Activated CD8-positive, alpha-beta memory T cell treated with anti-CD3 and anti-CD28 coated beads, Interleukin-2, amount 10 ng/mL, durations not matched to agents 7 days and 5 days (primary cell): ENCODE measurements at places on chromosomes 7 and 10.
A peak's percentile ranks its signal among the peaks of the same experiment; 100 is the strongest.

DNA sequence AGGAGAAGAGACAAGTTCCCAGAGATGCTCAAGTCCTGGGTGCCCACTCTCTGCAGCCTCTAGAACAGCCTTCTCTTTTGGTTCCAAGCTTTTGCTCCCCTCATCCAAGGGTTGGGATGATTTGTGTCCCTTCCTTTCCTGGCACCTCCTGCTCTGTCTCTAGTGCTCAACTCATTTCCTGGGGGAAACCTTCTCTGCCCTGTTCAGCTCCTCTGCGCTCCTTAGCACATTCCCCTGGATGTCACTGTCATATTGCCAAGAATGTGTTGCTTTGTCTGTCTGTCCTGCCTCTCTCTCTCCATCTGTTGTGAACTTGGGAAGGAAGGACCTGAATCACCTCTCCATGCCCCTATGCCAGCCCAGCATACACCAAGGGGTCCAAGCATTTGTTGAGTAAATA is 5.1 kb upstream of the LBX1 start:
- DNase-seq = no peak

DNA sequence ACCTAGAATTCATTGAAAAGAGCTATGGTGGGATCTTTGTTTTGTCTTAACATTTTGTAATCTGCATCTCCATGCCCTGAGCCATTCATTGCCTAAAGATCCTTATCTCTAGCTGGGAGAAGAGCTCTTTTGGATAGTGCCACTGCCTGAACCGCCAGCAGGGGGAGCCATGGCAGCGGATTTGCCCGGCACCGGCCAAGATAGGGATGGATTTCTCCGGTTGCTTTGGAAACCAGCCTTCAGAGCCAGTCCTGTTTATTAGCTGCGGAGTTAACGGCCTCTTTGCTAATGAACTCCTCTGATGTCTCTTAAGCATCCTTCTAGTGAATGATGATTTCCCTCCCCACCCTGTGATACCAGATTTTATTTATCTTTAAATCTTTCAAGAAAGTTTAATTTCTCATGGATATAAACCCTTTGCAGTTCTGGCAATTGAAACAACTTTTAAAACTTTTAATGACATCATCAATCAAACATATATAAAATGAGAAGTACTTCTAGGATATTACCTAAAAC is 58.2 kb upstream of the LYZL2 start:
- peak; percentile 88 for DNase-seq

- DNase-seq = no peak
Measured at GRCh38 chr7:15854841-15855524, 168.5 kb upstream of the MEOX2 start.

- DNase-seq = peak; percentile 15
Measured at GRCh38 chr10:131737543-131738395, 163.0 kb upstream of the PPP2R2D start.

- peak; percentile 34 for DNase-seq
Measured at GRCh38 chr10:68721673-68722335, 765 bp downstream of the CCAR1 start.

- no peak for DNase-seq
Measured at GRCh38 chr7:12004581-12004980, 172.6 kb upstream of the THSD7A start.

- no peak for DNase-seq
Measured at GRCh38 chr7:33547880-33548279, 357.5 kb upstream of the BMPER start.

- DNase-seq = peak; percentile 50
Measured at GRCh38 chr10:23095966-23096801, 805 bp downstream of the MSRB2 start.

- DNase-seq = no peak
Measured at GRCh38 chr7:4631380-4632179, 50.5 kb upstream of the FOXK1 start.

GRCh38 chr10:7908541-7909210 is 90.4 kb downstream of the TAF3 start:
- no peak for DNase-seq

DNA sequence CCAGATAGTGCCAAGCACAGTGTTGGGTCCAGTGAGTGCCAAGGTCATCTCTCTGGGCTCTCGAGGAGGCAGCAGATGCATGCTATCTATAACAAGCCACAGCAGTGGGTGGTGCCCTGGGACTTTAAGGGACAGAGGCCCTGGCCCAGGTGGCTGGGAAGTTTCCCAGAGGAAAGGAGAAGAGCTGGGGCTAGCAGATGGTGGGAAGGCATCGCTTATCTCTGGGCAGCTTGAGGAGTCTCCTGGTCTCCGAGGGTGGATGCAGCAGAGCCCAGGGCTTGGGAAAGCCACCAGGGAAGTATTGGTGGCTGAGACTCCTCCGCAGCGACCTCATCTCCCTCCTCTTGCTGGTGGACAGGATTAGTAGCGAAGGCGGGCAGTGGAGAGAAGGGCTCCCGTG is 63.4 kb upstream of the LRRC4 start:
- DNase-seq = no peak

GRCh38 chr10:129864601-129865126 is 99.4 kb downstream of the EBF3 start:
- DNase-seq = no peak

GRCh38 chr7:106273009-106273668 is 11.6 kb downstream of the NAMPT start:
- no peak for DNase-seq

DNA sequence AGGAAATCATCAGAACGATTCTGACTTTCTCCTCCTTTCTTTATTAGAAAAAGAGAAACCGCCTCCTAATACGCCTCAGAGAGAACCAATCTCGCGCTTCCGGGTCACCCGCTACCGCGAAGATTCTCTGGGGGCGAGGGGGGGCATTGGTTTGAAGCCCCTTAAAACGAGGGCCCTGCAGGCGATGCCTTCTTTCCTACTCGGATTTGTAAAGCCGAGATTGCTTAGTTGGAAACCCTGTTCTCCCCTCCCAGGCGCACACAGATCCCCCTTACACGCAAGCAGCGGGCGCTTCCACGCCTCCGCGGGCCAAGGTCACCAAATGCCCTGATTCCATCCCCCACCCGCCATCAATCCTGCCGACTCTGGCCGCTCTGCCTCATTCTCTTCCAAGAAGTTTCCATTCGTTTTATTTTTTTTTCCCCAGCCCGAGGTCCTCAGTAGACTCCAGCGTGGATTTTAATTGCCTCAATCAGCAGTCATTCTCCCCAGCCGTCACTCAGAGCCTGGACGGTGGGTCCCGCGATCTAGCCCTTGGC is 1.1 kb upstream of the GAD2 start:
- DNase-seq = no peak

GRCh38 chr10:35409094-35409582 is 72.8 kb downstream of the CCNY start:
- no peak for DNase-seq

DNA sequence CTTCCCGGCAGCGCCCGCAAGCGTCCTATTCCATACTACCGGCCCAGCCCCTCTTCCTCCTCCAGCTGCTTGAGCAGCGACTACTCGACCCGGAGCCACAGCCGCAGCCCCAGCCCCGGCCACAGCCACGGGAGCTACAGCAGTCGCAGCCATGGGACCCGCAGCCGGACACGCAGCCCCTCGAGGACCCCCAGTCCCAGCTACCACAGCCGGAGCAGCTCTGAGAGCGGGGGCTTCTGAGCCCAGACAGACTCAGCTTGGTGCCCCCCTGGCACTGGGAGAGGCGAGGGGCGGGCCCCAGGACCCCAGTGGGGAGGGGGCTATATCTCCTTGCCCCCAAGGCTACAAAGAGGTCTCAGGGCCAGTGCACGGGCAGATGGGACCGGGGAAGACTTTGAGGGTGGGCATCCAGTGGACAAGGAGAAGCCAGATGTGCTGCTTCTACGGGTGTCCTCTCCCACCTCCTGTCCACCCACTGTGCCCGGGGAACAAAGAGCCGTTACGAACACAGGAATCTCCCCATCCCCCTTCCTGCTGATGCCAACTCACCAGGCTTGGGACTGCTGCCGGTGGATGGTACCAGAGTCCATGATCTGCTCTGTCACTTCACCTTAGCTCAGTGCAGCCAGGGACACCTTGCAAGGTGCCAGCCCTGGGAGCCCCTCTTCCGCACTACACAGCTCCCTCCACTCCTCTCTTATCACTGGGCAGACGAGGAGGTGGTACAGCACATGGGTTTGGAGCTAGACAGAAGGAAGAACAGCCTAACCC is 16.7 kb upstream of the HSPB1 start:
- DNase-seq = no peak

GRCh38 chr10:61618388-61618961 is 44.3 kb upstream of the CABCOCO1 start:
- DNase-seq = no peak

GRCh38 chr7:127879436-127879835 is 151.8 kb downstream of the LRRC4 start:
- no peak for DNase-seq

DNA sequence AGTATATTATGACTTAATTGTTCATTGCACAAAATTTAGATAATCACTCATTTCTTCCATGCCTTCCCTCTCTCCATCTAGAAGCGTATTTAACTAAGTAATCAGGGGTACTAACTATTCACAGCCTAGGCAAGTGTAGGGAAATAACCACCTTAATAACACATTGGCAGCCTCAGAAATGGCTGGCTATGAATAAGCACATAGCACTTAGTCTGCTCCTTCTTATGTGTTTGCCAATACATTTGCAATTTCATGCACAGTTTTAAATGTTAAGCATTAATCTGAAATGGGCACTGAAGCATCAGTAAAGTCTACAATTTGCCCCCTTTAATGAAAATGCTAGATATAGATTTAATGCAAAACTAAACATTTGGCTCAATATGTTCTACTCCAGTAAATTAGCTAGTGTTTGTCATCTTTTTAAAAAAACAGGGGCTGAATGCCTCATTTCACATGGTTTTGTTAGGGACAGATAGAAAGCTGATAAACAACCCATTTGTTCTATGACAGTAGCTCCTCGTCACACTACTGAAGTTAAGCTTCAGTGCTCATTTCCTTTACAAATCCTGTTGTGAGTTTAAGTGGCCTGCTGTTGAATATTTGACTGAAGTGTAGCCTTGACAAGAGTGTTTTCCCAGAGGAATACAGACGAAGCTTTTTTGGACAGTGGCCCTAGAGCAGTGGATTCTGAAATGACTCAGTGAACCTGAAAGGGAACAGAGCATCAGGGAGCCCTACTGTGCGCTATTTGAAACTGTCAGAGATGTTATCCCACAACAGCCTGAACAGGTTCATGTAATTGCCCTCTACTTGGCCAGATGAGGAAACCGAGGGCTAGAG is 30.5 kb downstream of the HHEX start:
- DNase-seq = no peak

GRCh38 chr7:76233538-76234281 is 32.0 kb downstream of the SRRM3 start:
- no peak for DNase-seq

DNA sequence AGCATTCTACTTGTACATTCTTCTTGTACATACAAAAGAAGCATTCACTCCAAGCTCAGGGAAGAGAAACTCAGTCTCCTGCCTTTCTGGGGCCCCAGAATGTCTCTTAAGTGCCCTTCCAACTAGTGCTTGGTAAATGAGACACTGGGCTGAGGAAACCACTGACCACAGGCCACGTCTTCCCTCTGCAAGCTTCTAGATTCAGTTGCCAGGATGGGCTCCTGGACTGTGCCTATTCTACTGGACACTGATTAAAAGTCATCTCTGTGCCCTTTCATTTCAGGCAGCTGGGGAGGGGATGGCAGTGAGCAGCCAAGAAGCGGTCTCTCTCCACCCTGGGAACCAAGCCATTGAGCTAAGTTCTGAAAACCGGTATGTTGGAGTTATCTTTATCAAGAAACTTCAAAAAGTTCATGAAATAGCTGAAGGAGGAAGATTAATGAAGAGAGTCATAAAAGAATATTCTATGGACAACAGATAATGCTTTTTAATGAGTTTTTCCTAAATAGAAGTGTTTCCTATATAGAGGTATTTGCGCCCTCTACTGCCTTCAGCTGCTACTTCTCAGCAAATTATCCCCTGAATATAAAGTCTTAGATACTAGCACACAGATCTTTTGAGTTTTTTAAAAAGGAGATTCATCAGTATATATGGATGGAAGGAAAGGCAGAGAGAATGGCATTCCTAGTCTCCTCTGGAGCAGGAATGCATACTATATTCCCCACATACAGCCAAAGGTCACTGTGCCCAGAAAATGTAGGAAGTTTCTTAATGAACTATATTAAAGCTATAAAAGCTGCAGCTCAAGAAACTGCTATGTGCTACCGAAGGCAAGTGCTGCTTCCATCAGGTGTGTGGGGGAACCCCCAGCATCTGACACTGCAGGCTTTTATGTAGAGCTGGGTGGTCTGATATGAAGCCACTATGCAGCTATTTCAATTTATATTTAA is 8.4 kb upstream of the IFIT1B start:
- DNase-seq = peak; percentile 47

DNA sequence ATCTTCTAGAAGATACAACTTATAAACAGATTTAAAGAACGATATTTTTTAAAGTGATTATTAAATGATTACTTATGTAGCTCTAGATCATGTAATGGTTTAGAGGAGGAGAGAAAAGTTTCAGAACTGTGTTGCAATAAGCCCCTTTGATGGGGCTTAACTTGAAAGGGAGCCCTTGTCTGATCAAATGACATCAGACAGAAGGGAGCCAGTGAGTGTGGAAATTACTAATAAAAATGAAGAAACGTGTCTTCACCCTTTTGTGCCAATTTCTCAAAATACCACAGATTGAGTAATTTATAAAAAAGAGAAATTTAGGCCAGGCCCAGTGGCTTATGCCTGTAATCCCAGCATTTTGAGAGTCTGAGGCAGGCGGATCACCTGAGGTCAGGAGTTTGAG is 318.2 kb downstream of the EXOC4 start:
- DNase-seq = no peak

- DNase-seq = no peak
Measured at GRCh38 chr7:148850564-148850963, 33.5 kb downstream of the EZH2 start.

GRCh38 chr10:97868134-97868685 is 18.6 kb downstream of the GOLGA7B start:
- DNase-seq = no peak

DNA sequence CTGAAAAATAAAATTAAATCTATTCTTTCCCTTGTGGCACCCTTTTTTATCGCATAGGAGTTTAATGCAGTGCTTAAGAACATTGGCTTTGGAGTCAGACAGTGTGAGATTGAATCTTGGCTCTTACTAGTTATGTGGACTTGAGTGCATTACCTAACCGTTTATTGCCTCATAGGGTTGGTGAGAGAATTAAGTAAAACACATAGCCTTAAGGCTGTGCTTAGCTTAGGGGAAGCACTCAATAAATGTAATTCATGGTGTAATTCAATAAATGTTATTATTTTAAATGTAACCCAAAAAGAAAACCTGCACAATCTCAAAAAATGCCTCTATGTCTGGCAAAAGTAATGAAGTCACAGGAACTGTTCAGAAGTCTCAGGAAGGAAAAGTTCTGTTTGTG is 2.7 kb downstream of the STK17A start:
- no peak for DNase-seq

GRCh38 chr7:154675560-154675959 is 327.4 kb downstream of the PAXIP1 start:
- DNase-seq = no peak
